Stimulated activated CD4-positive, alpha-beta T cell treated with anti-CD3 and anti-CD28 coated beads, Interleukin-1b, Interleukin-23, amount 100 ng/mL, for 48 hours (primary cell): ENCODE measurements at places on chromosomes 16 and 17.

DNA sequence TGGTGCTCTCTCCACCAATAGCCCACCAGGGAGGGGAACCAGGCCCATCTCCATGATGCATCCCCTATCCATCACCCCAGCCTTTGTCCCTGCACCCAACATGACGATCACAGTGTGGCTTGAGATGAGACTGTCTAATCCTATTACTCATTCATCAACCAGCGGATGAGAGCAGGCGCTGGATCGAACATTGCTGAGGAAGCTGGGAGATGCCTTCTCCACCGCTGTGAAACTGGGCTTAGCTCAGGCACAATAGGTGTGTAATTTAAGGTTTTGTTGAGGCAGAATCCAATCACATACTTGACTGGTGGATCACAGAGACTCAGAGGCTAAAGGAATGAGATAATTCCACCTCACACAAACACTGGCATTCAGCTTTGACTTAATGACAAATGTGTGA is 64.6 kb upstream of the IRX3 start:
- no peak for DNase-seq

DNA sequence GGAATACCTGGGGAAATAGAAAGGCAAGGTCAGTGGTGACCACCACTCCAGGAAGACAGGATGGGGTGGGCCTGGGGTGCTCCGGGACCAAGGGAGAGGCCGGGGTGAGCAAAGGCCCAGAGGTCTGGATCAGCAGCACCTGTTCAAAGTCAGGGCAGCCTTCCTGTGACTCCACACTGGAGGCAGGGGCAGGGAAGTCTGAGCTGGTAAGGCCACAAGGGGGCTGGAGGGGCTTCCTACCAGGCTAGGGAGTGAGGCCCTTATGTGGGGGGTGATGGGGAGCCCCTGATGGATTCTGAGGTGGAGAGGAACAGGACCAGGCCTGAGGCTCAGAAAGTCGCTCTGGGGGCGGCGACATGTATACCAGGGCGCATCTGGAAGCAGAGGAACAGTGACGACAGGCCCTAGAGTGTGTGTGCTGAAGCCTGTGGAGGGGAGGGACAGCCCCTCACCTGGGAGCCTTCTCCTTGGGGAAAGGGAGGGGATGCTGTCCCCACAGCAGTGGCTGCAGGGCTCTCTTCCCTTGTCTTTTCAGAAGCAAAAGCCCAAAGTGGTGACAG is 3.7 kb downstream of the C16orf78 start:
- DNase-seq = no peak

DNA sequence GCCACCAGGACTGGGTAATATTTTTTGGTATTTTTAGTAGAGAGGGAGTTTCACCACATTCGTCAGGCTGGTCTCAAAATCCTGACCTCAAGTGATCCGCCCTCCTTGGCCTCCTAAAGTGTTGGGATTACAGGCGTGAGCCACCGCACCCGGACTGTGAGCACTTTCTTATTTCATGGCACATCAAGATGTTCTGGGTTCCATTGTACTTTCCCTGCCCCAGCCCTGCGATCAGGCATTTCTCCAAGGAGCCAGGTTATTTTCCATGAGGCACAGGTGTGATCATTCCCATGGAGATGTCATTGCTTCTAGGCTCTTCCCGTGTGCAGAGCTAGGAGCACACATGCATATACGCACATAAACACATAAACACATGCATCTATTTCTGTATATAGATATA is 2.6 kb upstream of the ANKRD40CL start:
- no peak for DNase-seq

DNA sequence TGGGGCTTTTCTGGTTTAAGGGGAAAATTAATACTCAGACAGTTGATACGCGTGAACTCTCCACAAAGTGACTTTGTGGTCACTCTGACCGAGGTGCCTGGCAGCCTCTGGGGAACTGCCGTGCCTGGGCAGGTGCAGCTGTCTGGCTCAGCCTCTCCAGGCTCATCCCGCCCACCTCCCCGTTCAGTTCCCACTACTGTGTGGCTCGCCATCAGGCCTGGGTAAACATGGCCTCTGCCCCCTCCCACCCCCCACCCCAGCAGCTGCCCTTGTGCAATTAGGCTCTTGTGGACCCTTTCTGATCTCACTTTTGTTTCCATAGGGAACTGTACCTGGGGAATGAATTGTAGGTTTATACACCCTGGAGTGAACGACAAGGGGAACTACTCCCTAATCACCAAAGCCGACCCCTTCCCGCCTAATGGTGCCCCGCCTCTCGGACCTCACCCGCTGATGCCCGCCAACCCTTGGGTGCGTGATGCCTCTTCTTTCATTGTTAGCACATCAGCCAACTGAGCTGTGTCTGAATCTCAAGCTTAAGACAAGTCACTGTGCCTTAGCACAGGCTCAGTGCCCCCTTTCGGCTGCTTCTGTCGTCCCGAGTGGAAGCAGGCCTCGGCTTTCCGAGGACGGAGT is 27.8 kb downstream of the ZC3H18 start:
- DNase-seq = no peak

- DNase-seq = no peak
Measured at GRCh38 chr16:50881956-50882355, 140.1 kb downstream of the CYLD start.

DNA sequence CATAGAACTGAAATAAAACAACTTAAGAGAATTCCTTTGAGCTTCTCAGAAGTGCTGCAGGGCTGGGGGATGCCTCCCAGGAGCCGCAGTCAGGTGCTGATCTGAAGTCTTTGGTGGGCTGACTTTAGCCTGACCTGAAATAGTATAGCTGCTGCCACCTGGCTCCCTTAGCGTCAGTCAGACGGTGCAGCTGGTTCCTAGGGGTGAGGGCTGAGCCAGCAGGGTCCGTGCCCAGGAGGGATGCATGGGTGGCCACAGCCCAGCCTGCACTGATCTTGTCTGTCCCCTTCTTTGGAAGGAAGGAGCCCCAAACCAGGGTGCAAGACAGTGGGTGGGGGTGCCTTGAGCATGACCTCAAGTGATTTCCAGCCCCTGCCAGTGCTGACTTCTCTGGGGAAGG is 11.5 kb downstream of the MAPT start:
- no peak for DNase-seq

DNA sequence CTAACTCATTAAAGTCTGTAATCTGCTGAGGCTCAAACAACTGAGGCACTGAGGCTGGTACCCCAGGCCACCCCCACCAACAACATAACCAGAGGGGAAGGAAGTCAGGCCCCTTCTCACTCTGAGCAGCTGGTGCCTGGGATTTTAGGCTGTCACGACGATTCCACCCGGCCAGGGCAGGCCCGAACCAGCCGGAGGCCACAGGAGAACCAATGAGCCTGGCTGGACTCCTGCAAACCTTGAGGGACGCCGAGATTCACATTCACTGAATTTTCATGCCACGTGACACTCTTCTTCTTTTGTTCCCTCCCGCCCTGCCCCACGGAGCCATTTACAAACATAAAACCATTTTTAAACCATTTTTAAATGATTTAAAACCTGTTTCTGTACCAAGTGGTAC is 48.1 kb downstream of the RPH3AL start:
- no peak for DNase-seq

DNA sequence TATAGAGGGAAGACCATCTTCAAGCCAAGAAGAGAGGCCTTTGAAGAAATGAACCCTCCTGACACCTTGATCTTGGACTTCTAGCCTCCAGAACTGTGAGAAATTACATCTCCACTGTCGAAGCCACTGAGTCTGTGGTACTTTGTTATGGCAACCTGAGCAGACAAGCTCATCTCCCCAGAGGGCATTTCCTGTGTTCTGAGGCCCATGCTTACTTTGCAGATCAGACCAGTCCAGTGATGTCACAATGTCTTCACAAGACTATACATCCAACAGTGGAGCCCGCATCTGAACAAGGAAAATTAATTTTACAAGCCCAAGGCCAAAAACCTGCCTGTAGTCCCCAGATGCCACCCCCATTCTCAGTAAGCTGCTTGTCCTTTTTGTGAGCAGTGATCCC is 14.8 kb upstream of the C17orf113 start:
- DNase-seq = no peak

DNA sequence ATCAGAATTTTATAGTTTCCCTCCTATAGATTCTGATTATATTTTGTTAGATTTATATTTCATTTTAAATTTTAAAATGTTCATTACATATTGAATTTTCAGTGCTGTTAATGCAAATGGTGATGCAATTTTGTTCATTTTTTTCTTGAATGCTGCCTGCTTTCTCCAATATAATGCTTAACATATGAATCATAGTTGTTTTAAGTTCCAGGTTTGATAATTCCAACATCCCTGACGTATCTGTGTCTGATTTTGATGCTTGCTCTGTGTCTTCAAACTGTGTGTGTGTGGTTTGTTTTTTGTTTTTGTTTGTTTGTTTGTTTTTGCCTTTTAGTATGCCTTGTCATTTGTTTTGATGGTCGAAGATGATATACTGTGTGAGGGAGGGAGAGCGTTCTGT is 134.7 kb upstream of the ELAC2 start:
- DNase-seq = no peak

- no peak for DNase-seq
Measured at GRCh38 chr16:72537664-72538063, 365.7 kb upstream of the PMFBP1 start.

- no peak for DNase-seq
Measured at GRCh38 chr17:66518677-66519076, 216.3 kb downstream of the PRKCA start.

GRCh38 chr16:80564394-80564793 is 23.6 kb downstream of the DYNLRB2 start:
- DNase-seq = no peak

GRCh38 chr17:36949461-36949927 is 740 bp downstream of the AATF start:
- no peak for DNase-seq

GRCh38 chr16:68764862-68765261 is 27.8 kb downstream of the CDH1 start:
- peak; percentile 38 for DNase-seq

- no peak for DNase-seq
Measured at GRCh38 chr17:36055921-36056520, 8.1 kb upstream of the CCL18 start.

DNA sequence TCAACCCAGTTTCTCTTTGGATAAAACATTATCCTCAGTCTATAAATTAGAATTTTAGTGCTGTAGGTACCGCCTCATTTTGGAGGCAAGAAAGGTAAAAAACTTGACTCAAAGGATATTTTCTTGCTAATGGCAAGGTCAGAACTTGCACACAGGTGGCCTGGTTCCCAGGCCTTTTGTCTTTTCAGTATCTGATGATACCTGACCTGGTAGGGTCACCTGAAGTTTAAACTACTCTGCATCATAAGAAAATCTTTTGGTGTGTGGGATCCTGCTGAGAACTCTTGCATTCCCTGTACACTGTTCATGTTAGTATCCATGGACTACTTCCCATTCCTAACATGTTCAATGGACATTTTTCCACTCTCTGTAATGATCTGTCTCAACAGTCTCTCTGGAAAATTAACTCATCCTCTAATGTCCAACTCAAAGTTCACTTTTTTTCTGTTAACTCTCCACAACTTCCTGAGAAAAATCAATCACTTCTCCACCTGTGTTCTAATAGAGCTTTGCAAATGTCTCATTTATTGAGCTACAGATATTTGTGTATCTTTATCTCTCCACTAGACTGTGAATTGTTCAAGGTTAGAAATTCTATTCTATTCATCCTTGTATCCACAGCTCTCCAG is 317.1 kb upstream of the SOX9 start:
- DNase-seq = no peak

- no peak for DNase-seq
Measured at GRCh38 chr17:11459861-11460331, 138.4 kb upstream of the DNAH9 start.

DNA sequence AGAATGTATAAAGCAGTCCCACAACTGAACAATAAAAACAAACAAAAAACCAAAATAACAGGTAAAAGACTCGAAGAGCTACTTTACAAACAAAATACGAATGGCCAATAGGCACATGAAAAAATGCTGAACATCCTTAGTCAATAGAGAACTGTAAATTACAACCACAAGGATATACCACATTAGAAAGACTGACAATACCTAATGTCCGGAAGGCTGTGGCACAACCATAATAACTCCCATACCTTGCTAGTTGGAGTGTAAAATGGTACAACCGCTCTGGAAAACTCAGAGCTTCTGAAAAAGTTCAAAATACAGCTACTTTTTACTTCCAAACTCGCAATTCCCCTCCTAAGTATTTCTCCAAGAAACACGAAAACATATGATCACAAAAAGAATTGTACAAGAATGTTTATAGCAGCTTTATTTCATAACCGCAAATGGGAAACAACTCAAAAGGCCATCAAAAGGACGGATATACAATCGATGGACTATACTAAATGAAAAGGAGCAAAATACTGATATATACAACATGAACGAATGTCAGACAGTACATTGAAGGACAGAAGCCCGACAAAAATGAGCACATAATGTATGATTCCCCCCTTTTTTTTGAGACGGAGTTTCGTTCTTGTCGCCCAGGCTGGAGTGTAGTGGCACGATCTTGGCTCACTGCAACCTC is 2.3 kb downstream of the TP53 start:
- no peak for DNase-seq

DNA sequence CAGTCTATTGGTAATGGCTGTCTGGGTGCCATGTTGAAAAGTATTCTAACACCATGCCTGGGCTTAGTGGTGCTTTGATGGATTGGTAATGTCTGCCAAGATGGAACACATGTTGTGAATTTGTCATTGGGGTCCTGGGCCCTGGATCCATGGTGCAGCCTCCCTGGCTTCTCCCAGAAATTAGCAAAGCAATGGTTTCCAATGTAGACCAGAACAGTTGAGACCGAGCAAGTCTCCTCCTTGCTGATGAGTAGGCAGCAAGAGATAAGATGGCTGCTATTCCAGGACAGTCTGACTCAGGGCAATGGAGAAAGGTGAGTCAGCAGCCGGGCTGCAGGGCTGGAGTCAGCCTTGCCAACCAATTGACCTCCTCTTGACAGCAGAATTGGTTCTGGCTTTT is 30.8 kb downstream of the GPR139 start:
- DNase-seq = no peak

GRCh38 chr16:610513-611381 is 20.0 kb upstream of the WFIKKN1 start:
- peak; percentile 65 for DNase-seq

- DNase-seq = peak; percentile 67
Measured at GRCh38 chr17:78128551-78129350, at the start of gene TMC6. Gene TMC6, minus strand, starts transcription at chr17:78128755. Its CDS starts 1,923 bp downstream, at chr17:78126832.

- DNase-seq = no peak
Measured at GRCh38 chr17:78461799-78462053, 83.3 kb downstream of the PGS1 start.

GRCh38 chr17:77935121-77935571 is 23.4 kb upstream of the TNRC6C start:
- no peak for DNase-seq

- DNase-seq = no peak
Measured at GRCh38 chr16:49866595-49867071, 10.7 kb upstream of the ZNF423 start.

DNA sequence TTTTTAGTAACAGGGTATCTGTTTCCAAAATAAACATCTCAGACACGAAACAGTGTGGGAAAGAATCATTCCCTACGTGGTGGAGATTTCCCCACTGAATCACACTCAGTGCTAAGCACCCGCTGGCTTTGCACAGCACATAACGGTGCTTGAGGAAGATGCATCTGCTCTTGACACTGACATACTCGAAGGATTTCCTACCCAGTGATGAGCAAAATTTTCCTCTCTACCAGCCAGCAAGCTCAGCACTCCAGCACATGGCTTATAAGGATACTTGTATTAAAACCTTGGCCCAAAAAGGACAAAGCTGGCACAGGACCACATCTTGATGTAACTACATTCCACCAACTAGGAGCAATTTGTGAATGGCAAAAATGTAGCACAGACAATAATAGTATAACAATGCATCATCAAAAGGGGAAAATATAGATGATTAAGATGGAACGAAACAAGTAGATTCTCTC is 59.0 kb downstream of the ANKFY1 start:
- peak; percentile 13 for DNase-seq
